Occipital lobe (tissue), 3 donors: ENCODE measurements at places on chromosomes 4 and X. TPM values are rescaled to one million over a fixed set of nuclear protein-coding genes. Genes with fewer than 3 reads are reported as not detected.

DNA sequence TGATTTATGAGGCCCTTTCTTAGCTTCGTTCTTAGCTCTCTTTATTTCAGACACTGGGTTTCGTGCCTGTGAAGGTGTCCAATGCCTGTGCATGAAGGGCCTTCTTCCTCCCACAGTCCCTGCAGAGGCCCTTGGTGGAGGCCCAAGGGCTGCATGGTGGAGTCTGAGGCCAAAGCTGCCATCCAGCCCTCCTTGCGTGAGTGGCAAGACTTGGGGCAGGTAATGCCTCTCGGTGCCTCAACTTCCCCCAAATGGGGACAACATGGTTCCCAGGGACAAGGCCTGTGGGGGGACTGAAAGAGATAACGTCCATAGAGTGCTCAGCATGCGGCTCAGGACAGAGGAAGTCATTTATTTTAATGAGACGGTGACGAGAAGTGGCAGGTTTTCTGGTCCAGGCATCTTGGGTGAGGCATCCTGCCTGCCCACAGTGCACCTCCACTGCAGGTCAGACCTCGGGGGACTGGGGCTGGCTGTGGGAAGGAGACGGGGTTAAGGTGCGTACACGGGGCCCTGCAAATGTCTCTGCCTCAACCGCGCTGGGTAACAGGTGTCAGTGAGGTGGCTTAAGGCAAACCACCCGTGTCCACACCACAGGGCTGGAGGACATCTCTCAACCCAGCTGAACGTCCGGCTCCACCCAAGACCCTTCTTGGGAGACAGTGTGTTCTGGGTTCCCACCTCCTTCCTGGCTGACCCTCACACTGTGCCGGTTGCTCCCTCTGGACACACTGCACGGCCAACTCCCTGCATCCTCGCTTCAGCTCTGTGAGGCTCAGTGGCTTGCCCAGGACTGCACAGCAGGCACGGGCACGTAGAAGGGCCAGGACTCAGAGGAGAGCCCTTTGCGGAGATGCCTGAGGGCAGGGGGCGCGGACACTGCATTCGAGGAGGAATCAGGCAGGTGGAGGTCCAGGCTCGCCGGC lies 50.5 kb downstream of the PSAPL1 start:
- DNase-seq = no peak

- DNase-seq = no peak
These were observed 86.1 kb upstream of the GRXCR1 start for GRCh38 chr4:42806303-42806835.

DNA sequence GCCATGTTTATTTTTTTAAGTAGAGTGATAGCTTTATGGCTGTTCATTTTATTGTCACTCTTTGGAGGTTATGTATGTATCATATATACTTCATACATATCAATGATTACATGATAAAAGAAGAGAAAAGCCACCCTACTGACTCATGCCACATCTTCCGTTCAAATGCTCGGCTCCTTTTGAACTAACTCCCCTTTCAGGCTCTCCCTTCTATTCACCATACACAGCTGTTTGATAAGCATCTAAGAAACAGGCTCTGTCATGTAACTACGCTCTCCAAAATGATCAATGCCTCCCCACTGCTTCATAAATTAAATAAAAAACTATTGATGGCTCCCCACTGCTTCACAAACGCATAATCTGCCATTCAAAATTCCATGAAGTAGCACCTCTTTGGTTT lies 89.4 kb downstream of the SEL1L3 start:
- DNase-seq = no peak

GRCh38 chr4:37794056-37794455 lies 32.4 kb upstream of the PGM2 start:
- DNase-seq = no peak

DNA sequence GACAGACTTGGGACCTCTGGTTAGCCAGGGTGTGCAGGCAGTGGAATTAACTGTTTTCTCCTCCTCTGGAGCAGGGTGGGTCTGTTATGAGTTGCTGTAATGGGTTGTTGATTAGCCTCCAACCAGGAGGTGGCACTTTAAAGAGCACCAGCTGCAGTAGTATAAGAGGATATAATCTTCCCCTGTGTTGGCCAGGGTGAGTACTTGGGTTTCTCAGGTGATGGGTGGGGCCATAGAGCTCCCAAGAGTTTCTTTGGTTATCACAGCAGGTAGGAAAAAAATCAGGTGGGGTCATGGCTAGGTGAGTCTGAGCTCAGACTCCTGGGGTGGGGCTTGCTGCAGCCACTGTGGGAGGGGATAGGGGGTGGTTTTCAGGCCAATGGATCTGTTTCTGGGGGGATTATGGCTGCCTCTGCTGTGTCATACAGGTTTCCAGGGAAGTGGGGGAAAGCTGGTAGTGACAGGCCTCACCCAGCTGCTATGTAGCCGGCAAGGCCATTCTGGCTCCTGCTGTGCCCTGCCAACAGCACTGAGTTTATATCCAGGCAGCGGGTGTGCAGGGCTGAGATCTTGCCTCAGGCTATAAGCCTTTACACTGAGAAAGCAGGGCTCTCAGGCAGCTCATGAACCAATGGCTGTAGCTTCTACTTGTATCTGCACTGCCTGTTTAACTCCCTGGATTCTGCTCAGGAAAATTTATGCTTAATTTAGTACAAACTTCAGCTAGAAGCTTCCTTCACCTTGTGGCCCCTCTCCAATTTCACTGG lies 70.1 kb downstream of the CCNG2 start:
- DNase-seq = no peak

DNA sequence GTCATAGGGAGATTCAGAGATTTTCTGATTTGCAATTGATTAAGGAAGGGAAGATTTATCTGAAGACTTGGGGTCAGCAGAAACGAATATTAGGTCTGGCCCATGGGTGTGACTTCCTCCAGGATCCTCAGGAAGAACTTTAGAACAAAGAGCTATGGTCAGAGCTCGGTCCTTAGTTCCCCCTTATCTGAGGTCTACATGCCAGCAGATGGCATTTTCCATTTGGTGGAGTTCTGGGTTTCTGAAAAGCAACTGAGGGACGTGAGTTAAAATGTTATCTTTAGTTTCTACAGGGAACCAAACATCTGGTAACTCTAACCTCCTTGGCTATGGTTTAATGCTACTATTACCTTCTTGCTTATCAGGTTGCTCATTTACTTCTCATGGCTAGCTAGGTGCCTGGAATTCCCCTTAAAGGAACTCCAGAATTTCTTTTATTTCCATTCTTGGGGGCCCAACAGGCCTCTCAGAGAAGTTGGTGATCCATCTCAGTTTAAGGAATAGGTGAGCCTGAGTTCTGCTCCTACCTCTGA lies 40.7 kb downstream of the KLF3 start:
- DNase-seq = no peak

GRCh38 chr4:168143601-168144000 lies 51.3 kb downstream of the ANXA10 start:
- DNase-seq = no peak

GRCh38 chrX:5051831-5052491 lies 1176.7 kb downstream of the NLGN4X start:
- DNase-seq = no peak

- DNase-seq = no peak
These were observed 339.3 kb upstream of the F9 start for GRCh38 chrX:139191286-139191685.

DNA sequence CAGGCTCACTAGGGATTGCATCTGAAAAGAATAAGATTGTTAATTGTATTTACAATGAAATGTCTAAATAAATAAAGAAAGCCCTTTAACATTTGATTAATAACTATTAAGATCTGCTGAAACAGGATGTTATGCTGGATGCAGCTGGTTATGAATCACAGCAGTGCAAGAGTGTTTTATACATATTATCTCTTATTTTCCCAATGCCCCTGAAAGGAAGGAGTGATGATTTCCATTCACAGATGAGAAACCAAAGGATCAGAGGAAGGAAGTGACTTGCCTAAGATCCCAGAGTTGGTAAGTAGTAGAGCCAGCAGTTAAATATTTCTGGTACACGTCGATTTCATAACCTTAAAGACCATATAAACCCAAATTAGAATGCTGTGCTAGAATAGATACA lies 76.3 kb upstream of the ARHGAP36 start:
- DNase-seq = no peak

DNA sequence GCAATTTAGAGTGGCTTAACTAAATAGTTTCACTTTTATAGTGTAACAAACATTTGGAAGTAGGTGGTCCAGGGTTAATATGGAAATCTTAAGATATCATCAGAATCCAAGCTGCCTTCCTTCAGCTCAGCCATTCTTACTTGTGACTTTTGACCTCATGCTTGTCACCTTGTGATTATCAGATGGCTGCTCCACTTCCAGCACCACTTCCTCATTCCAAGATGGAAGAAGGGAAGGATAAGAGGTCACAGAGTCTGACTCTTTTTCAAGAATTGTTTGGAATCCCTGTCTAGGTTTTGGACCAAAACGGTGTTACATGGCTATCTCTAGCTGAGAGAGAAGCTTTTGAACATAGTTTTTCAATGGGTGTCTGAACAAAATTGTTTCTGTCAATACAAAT lies 39.9 kb downstream of the MTTP start:
- DNase-seq = no peak

GRCh38 chrX:120499301-120500072 lies 30.4 kb upstream of the LAMP2 start:
- DNase-seq = no peak

DNA sequence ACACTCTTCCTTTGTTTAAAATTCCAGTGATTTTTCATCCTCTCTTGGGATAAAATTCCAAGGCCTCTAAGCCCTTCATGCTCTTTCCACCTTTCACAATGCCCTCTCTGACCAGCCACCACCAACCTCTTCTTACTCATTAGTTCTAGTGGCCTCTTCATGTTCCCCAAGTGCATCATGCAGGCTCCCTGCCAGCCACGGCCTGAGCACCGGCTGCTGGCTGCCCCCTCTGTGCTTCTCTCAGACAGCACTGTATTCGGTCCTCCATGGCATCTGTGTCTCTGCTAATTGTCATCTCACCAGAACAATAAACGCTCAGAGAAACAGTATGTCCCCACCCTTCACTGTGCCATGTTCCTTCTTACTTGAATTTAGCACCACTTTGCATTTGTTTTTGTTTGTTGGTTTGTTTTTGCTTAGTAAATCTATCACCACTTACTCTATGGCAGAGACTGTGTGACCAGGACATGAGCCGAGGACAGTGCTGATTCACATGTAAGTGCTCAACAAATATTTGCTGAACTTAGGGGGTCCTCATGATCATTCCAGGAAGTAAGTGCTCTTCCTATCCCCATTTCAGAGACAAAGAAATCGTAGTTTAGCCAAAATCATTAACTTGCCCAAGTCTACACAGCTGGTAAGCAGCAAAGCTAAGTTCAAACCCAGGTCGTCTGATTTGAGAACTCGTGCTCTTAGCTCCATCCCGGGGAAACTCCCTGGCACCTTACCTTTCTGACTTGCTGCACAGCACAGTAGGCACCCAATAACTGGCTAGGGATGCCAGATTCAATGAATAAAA lies 77.1 kb upstream of the UCP1 start:
- no peak for DNase-seq

DNA sequence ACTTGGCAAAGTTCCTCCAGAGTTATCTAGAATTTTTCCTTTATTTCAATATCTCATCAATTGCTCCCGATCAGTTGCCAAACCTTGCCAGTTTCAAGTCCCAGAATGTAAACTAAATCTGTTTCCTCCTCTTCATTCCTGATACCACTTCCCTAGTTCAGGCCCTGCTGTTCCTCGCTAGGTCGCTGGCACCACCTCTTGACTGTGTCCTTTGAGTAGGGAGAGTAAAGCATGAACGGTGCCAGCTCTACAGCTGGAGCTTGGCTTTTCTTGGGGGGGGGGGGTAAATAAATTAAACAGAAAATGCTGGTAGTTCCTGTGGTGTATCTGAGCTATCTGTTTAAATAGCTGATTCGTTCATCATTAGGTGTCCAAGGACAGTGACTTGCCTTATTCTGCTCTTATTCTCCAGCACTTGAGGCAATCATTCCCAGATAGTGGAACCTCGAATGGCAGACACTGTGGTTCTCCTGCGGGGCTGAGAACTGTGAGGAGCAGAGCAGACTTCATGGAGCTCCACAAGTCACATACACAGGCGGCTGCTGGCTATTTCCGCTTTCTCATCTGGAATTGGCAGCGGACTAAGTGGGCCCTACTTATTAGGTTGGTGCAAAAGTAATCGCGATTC lies 168.3 kb upstream of the FAT1 start:
- DNase-seq = no peak

GRCh38 chr4:168619266-168619631 lies 122.4 kb downstream of the PALLD start:
- DNase-seq = no peak

GRCh38 chrX:13387666-13388494 lies 68.0 kb upstream of the ATXN3L start:
- DNase-seq = no peak

GRCh38 chrX:54089191-54089590 lies 44.9 kb upstream of the PHF8 start:
- DNase-seq = no peak

DNA sequence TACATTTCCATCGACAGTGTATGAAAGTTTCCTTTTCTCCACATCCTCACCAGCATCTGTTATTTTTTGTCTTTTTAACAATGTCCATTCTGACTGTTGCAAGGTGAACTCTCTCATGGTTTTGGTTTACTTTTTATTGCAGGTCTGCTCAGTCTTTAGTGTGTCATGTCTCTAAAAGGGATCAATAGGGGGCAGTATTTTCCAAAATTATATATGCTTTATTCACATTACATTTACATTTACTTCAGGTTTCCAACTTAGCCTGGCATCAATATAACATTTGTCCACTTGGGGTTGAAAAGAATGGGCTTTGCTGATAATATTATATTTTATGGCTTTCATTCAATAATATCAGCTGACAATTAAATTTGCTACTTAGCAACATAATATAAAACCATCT lies 265.0 kb upstream of the SLITRK2 start:
- DNase-seq = no peak

DNA sequence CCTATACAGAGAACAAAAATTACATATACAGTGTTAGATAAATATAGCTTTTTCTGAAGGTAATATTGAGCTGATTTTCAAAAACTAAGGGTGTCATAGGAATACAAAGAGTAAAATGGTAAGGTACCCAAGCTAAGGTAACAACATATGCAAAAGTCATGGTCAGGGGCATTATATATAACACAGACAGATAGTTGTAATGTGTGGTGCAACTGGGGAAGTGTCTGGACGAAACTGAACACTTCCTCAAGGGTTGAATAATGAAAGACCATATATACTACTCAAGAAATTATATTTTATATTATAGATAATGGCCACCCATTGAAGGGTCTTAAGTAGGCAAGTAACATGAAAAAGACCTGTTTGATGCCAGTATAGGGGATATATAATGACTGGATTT lies 262.1 kb upstream of the CXXC4 start:
- no peak for DNase-seq

- DNase-seq = no peak
These were observed 1.4 kb upstream of the ADGRL3 start for GRCh38 chr4:61198686-61199085.

The CXCR3 gene
- total RNA-seq = not detected

The SPINK2 gene
- not detected for total RNA-seq

The TECRL gene
- total RNA-seq = under 0.01 TPM

The DUSP21 gene
- total RNA-seq = not detected

The TBC1D9 gene
- 54.0 TPM for total RNA-seq

The HOPX gene
- 79.2 TPM for total RNA-seq

The HPGDS gene
- total RNA-seq = 1.4 TPM
